Hepatocyte (in vitro differentiated cells): ENCODE measurements at places on chromosomes 12 and 14. TPM values are rescaled to one million over a fixed set of nuclear protein-coding genes. Genes with fewer than 3 reads are reported as not detected.

- H3K27me3 ChIP-seq: no peaks in the 10 kb centered on the region
- no peaks in the 10 kb centered on the region for H3K4me1 ChIP-seq
- H3K36me3 ChIP-seq: no peaks in the 10 kb centered on the region
- DNase-seq: no peak
Observed at GRCh38 chr14:90153429-90153828, 91.6 kb downstream of the KCNK13 start.

DNA sequence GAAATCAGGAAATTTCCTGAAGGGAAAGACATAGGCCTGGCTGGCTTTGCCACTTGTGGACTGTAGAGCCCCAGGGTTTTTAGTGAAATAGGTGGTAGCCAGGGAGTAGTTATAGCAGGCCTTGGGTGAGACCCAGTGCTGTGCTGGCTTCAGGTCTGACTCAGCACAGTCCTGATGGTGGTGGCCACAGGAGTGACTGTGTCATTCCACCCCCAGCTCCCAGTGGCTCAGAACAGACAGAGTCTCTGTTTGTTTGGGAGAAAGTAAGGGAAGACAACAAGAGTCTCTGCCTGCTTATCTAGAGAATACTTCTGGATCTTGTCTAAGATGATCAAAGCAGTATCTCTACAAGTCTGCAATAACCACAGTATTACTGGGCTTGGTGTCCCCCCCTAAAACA lies 27.5 kb upstream of the OR6J1 start:
- H3K4me3 ChIP-seq: no peak overlapping the region
- H3K4me1 ChIP-seq: peaks cover 8% of the 10 kb centered on the region
- no peak for DNase-seq
- H3K27ac ChIP-seq: no peak overlapping the region

CLMN gene
- polyA plus RNA-seq: 40.0 and 53.9 TPM in 2 replicates

DNA sequence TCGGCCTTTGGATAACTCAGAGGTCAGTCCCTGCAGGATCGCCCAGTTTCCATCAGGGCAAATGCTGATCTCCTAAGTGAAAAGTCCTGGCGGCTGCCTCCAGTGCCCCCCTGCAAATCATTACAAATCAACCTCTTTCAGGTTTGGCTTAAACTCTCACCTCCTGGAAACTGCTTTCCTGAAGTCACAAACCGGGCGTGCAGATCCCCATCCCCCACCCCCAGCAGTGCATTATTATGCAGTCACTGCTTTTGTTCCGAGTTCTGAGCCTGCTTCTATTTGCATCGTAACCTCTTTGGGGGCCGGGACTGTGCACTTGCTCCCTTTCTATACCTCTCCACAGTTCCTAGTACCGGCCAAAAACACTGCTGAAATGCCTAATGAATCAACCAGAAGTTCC lies at the start of gene USP44:
Gene USP44 (minus strand): TSS at position 172 of the 400 bp plus-strand sequence. CDS start 17,220 bp downstream, outside the sequence.
- H3K36me3 ChIP-seq: no peaks in the 10 kb centered on the region
- DNase-seq: no peak
- no peak within 1 kb of the TSS for H3K27ac ChIP-seq
- peaks cover 6% of the 10 kb centered on the region for H3K4me1 ChIP-seq
- H3K27me3 ChIP-seq: peaks cover 52% of the 10 kb centered on the region

CPSF6 gene
- polyA plus RNA-seq: 44.5 and 48.3 TPM in 2 replicates

- H3K36me3 ChIP-seq: no peaks in the 10 kb centered on the region
- no peaks in the 10 kb centered on the region for H3K4me1 ChIP-seq
- no peak overlapping the region for H3K27ac ChIP-seq
- DNase-seq: no peak
Observed at GRCh38 chr12:58976146-58976545, 55.8 kb upstream of the LRIG3 start.

- H3K27me3 ChIP-seq: no peaks in the 10 kb centered on the region
- no peaks in the 10 kb centered on the region for H3K36me3 ChIP-seq
- no peaks in the 10 kb centered on the region for H3K4me1 ChIP-seq
- no peak overlapping the region for H3K27ac ChIP-seq
- no peak overlapping the region for H3K4me3 ChIP-seq
Observed at GRCh38 chr12:39873065-39873464, 232.8 kb downstream of the SLC2A13 start.

DNA sequence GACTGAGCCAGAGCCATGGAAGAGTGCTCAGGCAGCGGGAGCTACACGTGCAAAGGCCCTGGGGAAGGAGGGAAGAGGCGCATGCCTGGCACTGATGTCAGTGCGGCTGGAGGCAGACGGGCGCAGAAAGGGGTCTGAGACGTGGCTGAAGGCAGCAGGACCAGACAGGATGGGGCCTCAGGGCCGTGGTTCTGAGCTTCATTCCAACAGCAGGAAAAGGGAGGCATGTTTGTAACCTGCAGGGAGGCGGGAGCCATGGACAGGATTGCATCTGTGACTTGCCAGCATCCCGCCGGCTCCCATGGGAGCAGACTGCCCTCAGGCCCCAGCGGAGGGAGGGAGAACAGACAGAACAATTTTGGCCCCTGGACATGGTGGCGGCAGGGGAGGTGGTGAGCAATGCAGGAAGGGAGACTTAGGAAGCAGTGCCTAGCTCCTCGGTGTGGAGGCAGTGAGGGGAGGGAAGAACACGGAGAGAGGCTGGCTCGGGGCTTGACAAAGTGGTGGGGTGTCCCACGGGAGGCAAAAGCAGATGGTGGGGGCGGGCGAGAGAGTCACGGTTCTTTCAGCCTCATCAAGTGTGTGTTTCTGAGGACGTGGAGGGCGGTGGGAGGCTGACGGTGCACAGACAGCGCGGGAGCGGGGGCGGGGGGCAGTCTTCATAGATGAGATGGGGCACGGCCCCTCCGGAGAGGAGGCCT lies 33.3 kb upstream of the INF2 start:
- no peaks in the 10 kb centered on the region for H3K36me3 ChIP-seq
- no peaks in the 10 kb centered on the region for H3K27me3 ChIP-seq
- H3K4me1 ChIP-seq: no peaks in the 10 kb centered on the region
- no peak overlapping the region for H3K4me3 ChIP-seq
- no peak for DNase-seq

- H3K36me3 ChIP-seq: no peaks in the 10 kb centered on the region
- no peaks in the 10 kb centered on the region for H3K27me3 ChIP-seq
- H3K27ac ChIP-seq: no peak overlapping the region
- H3K4me1 ChIP-seq: no peaks in the 10 kb centered on the region
Observed at GRCh38 chr14:95329941-95330340, 10.2 kb upstream of the CLMN start.

GRCh38 chr12:122858591-122859302 lies 23.5 kb downstream of the HIP1R start:
- no peaks in the 10 kb centered on the region for H3K36me3 ChIP-seq
- peaks cover 12% of the 10 kb centered on the region for H3K4me1 ChIP-seq
- no peaks in the 10 kb centered on the region for H3K27me3 ChIP-seq
- H3K4me3 ChIP-seq: no peak overlapping the region
- no peak overlapping the region for H3K27ac ChIP-seq
- no peak for DNase-seq

FGF6 gene
- polyA plus RNA-seq: not detected in 2 replicates

DNA sequence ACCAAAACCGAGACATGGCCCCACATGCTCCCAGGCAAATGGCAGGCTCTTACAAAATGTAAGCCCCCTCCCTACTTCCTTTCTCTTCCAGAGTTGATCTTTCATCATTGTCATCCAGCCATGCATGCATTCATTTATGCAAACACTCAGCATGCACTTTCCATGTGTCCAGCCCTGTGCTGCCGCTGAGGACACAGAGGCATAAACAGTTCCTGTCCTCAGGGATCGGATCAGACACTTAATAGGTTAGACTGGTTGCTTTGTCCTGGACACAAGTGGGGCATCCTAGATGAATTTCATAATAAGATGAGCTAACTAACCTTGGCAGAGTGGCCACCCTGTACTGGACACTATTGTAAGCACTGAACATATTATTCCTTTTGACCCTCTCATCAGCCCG lies 23.1 kb downstream of the PRIMA1 start:
- H3K4me3 ChIP-seq: no peak overlapping the region
- H3K4me1 ChIP-seq: peaks cover 16% of the 10 kb centered on the region
- H3K36me3 ChIP-seq: no peaks in the 10 kb centered on the region
- no peak for DNase-seq
- H3K27me3 ChIP-seq: no peaks in the 10 kb centered on the region

GRCh38 chr14:86815341-86815740 lies 1177.6 kb downstream of the GALC start:
- H3K36me3 ChIP-seq: no peaks in the 10 kb centered on the region
- H3K27me3 ChIP-seq: no peaks in the 10 kb centered on the region
- H3K4me1 ChIP-seq: no peaks in the 10 kb centered on the region
- DNase-seq: no peak
- H3K4me3 ChIP-seq: no peak overlapping the region
- no peak overlapping the region for H3K27ac ChIP-seq

SLC48A1 gene
- polyA plus RNA-seq: 20.2 and 22.6 TPM in 2 replicates

- no peak for DNase-seq
- no peaks in the 10 kb centered on the region for H3K36me3 ChIP-seq
- no peak overlapping the region for H3K27ac ChIP-seq
- H3K4me3 ChIP-seq: no peak overlapping the region
- no peaks in the 10 kb centered on the region for H3K27me3 ChIP-seq
Observed at GRCh38 chr14:105857220-105857825, 330.9 kb downstream of the TMEM121 start.

DNA sequence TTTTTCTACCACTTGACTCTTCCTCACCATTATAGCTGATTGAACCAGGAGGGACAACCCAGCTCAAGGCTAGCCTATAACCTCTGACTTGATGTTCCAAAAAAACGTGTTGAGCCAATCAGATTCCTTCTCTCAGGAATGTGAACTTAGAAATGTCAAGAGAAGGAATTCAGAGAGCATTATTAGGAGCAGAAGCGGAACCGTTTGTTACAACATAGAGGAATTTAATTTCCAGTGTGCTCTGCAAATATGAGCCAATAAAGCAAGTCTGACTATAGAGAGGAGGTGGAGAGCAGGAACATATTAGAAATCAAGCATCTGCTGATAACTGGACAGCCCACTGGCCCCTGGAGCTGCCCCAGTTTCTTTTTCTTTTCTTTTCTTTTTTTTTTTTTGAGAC lies 15.3 kb upstream of the PELI2 start:
- DNase-seq: no peak
- no peaks in the 10 kb centered on the region for H3K4me1 ChIP-seq
- no peaks in the 10 kb centered on the region for H3K27me3 ChIP-seq
- no peak overlapping the region for H3K27ac ChIP-seq
- no peak overlapping the region for H3K4me3 ChIP-seq

NPFF gene
- polyA plus RNA-seq: 0.77 TPM in 1 of 2 replicates, not detected in the other

DNA sequence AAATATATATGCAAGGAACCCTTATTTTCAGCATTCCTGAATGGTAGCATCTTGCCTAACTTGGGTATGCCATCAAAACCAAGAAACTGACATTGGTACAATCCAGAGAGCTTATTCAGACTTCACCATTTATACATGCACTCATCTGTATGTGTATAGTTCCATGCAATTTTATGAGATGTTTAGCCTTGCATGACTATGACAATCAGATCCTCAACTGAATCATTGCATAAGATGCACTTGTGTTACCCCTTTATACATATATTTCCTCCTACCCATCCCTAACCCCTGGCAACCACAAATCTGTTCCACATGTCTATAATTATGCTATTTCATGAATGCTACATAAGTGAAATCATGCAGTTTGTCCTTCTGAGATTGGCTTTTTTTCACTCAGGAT lies 37.0 kb upstream of the PPFIBP1 start:
- H3K27me3 ChIP-seq: no peaks in the 10 kb centered on the region
- DNase-seq: no peak
- no peaks in the 10 kb centered on the region for H3K36me3 ChIP-seq
- no peak overlapping the region for H3K27ac ChIP-seq
- H3K4me3 ChIP-seq: no peak overlapping the region
- H3K4me1 ChIP-seq: no peaks in the 10 kb centered on the region

CHFR gene
- 36.2 and 36.8 TPM in 2 replicates for polyA plus RNA-seq

DNA sequence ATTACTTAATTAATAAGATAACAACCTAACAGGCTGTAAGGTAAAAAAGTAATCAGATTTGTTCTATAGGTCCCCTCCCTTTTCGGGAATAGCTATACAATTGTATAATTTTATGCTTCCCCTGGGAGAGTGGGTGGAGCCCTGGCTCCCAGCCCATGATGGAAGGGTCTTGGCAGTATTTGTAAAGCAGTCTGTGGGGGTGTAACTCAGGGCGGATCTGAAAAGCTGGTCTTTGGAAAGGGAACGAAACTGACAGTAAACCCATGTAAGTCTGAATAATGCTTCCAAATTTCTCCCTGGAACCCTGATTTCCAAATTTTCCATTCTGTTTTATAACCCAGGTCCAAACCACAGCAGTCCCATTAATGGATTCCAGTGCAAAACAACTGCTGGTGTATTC lies 110.4 kb downstream of the DAD1 start:
- no peaks in the 10 kb centered on the region for H3K27me3 ChIP-seq
- no peaks in the 10 kb centered on the region for H3K4me1 ChIP-seq
- no peak overlapping the region for H3K4me3 ChIP-seq
- no peak overlapping the region for H3K27ac ChIP-seq
- peak; percentile 26 for DNase-seq

NT5DC3 gene
- 2.8 and 4.4 TPM in 2 replicates for polyA plus RNA-seq

- no peaks in the 10 kb centered on the region for H3K4me1 ChIP-seq
- no peak overlapping the region for H3K4me3 ChIP-seq
Observed at GRCh38 chr12:52598966-52599365, 2.3 kb downstream of the KRT72 start.

DNA sequence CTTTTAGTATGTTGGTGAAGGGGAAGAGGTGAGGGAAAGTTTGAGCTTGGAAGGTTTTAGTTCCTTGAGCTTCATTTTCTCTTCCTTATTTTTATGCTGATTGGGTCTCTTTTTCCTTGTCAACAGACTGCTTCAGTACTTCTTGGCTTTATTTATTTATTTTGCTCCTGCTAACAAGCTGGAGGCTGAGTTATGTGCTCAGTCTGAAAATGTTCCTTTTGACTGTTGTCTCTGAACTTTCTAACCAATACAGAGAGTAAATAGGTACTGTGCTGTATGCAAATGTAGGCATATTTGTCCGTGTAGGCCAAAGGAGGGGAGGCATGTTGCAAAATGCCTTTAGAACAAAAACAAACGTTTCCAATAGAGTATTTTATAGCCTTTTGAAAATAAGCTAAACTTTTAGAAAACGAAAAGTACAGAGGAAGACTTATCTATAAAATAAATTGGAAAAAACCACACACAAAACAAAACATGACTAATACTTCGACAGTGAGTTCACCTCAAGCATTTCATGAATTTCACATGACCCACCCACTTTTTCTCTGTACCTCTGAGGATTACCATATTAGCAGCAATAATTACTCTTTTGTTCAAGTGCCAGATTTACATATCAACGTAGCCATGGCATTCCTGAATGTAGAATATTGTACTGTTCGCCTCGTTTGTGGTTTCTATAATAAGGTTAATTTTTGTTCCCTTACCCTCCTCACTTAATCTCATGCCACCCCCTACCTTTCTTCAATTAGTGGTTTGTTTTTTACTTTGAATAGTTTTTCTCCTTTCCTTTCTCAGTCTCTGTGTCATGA lies 4.7 kb upstream of the CREBL2 start:
- peak overlapping the region; percentile 37 for H3K27ac ChIP-seq
- no peak for DNase-seq
- no peaks in the 10 kb centered on the region for H3K4me1 ChIP-seq
- no peak overlapping the region for H3K4me3 ChIP-seq
- H3K36me3 ChIP-seq: no peaks in the 10 kb centered on the region

GALNT9 gene
- 3.0 and 4.7 TPM in 2 replicates for polyA plus RNA-seq
